ENCODE measurements at places on chromosomes 4 and X.

DNA sequence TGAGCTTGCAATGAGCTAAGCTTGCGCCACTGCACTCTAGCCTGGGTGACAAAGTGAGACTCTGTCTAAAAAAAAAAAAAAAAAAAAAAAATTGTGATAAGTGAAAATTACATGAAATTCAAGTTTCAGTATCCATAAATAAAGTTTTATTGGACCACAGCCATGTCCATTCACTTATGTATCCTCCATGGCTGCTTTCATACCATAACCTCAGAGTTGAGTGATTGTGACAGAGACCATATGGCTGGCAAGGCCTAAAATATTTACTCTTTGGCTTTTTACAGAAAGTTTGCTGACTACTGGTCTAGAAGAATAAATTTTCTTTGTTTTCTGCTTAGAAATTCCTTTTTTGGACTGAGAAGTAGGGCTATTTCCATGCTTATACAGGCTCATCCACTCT lies 11.8 kb upstream of the SHISA3 start:
- DNase-seq, result no peak

- DNase-seq, result no peak
These were observed 103.4 kb upstream of the PAK3 start for GRCh38 chrX:110992611-110993010.

DNA sequence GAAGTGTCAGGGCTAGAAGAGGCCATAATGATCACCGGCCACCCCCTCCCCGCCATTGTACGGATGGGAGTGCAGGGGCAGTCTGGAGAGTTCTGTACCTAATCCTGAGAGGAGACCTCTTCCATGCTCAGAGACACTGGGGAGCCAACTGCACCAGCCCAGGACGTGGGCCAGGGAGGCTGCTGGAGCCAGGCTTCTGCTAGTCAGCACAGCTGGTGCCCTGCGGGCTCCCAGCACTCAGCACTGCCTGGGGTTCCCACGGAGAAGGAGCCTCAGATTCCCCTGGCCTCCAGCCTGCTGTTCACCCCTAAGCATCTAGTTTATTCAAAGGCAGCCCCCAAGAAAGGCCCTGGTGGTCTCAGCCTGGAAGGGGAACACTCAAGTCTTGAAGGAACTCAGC lies 28.8 kb downstream of the ABLIM2 start:
- no peak for DNase-seq

DNA sequence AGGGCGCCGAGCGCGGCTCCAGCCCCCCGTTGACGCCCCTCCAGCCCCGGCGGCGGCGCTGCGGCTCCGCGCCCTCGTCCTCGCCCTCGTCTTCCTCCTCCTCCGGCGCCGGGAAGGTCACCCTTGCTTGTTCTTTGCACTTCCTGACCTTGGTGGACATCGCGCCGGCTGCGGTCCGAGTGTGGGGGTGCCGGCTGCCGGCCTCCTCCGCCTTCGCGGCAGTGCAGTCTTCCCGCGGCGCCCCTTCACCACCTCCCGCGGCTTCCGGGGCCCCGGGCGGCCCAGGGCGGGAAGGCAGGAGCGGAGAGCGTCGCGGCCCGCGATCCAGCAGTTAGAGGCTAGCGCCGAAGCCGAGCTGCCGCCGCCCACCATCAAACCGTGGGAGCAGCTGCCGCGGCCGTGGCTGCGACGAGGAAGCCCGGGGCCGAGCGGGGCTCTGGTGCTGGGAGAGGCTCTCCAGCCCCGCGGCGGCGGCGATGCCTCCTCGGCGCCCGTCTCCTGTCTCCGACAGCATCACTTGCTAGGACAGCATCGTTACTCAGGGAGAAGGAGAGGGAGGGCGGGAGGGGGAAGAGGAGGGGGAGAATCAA lies at the start of gene TRPC3:
Gene TRPC3, minus strand, starts transcription at position 540 of the 590 bp plus-strand sequence. Its CDS starts 380 bp downstream, at position 160.
- peak; percentile 49 for DNase-seq

DNA sequence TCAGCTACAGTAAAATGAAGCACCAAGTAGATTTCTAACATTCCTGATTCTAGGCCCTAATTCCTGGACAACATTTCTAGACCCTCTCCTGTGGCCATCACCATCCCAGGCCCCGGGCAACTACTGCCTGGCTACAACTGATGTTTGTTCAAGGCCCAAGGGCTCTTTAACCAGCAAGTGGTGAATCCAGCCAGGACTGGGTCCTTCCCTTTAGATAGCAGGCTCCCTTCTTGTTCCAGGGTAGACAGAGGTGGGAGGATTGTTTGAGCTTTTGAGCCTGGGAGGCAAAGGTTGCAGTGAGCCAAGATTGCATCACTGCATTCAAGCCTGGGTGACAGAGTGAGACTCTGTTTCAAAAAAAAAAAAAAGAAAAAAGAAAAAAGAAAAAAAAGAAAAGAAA lies 12.7 kb upstream of the AADAT start:
- no peak for DNase-seq

- no peak for DNase-seq
These were observed 155.9 kb downstream of the APBB2 start for GRCh38 chr4:41058426-41058825.

GRCh38 chr4:4268776-4269175 lies 20.8 kb upstream of the TMEM128 start:
- DNase-seq, result no peak

DNA sequence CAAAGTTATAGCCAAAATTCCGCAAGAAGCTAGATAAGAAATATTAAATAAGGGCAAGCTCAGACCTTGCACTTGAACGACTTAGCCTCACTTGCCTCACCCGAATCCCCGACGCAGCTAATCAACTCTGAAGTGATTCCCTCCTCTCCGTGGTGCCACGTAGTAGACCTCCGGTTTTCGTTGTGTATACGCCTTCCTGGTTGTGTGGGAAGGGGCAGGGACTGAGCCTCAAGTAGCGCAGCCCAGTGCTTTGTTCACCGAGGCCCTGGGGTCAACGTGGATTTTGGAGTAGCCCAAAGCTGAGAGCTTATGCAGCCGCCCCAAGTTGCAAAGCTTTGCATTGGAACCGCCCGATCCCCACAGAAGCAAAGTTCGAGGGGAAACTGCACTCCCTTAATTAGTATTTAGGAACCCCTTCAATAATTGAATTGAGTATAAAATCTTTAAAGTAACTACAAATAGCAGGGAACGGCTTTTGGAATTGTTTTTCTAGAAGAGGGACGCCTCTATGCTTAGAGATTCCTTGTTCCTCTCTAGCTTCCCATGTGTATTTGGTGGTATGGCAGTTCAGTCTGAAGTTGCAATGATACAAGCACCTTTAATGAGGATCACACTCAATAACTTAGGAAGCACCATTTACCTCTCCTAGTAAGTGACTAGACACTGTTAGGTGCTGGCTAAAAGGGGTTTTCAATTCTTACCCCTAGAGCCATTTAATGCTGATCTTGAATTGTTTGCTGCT lies 55.7 kb downstream of the LINC00632 start:
- DNase-seq, result no peak

DNA sequence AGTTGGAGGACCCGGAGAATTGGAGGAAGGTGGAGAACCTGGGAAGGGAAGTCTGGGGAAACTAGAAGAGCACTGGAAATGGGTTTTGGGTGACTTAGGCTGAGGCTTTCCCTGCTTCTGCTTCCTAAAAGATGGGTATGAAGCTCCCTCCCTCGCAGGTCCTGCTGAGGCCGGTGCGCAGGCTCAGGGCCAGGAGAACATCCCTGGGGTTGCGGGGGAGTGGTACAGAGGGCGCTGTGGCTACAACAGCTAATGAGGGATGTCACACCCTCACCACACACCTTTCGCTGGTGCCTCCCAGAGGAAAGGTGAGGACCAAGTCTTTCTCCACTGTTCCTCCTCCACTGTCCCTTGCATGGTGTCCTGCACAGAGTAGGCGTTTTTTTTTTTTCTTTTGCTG lies 15.8 kb downstream of the APLN start:
- DNase-seq, result no peak

DNA sequence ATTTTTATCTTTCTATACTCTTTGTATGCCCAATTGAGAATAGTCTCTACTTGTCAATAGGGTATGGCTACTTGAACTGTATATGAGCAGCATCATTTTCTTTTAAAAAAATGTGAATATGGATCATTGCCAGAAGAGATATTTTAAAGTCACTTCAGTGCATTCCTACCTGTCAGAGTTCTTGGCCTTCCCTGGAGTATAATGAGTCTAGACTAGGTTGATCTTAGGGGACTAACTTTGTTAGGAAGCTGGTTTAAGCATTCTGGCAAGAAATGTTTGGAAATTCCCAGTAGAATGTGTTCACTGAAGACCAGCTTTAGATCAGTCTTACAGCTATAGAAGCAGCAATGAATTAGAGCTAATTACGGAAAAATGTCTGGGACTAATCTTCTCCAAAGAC lies 178.2 kb downstream of the FAT4 start:
- DNase-seq, result no peak

Data from Peyer's patch (tissue), 4 donors.